Astrocyte of the spinal cord (primary cell): ENCODE measurements at places on chromosomes 11 and 22.

GRCh38 chr11:74253361-74253760, 58.1 kb downstream of the P4HA3 start:
- DNase-seq = no peak

DNA sequence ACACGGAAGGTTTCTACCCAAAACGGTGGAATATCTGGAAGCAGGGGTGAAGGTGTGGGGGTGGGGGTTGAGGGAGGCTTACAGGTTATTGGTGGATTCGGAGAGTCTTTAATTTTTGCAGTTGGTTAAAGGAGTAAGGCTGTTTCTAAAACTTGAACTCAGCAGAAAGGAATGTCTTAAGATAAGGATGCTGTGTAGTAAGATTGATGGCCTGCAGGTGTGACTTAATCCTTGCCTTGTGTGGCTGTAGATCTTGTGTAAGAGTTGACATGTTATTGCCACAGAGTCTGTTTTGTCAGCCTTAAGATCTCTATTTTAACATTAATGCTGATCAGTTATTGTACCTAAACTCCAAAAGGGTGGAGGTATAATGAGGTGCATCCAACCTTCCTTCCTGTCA, 16.4 kb upstream of the OR6M1 start:
- no peak for DNase-seq

DNA sequence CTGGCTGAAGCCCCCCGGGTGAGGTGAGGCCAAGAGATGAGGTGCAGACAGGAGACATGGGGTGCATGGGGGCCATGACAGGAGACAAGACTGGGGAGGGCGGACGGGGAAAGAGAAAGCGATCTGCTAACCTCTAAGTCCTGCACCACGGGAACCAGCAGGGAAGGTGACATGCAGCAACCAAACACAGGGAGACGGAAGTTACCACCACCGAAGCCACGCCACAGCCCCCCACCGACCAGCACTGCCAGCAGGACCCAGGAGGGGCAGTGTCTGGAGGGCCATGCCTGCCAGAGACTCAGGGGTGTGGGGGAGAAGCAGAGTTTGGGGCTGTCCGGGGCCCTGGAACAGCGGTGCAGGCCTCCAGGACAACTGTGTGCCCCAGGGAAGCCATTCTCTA, 14.1 kb upstream of the RASL10A start:
- DNase-seq = no peak

DNA sequence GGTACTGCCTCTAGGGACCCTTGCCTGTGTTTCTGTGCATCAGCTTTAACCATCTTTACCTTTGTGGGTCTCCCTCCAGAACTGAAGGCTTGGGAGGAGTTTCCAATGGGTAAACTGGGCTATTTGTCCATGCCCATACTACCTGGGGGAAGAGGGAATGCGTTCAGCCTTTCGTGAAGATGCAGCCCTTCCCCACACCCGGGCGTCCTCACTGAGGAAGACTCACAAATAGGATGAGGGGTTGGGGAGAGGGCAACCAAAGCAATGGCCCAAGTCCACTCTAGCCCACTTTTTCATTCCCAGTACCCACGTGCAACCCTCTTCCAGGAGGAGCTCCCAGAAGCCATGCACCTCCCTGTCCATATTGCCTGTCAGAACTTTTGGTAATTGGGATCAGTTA, 61.8 kb upstream of the ADA2 start:
- DNase-seq = no peak

DNA sequence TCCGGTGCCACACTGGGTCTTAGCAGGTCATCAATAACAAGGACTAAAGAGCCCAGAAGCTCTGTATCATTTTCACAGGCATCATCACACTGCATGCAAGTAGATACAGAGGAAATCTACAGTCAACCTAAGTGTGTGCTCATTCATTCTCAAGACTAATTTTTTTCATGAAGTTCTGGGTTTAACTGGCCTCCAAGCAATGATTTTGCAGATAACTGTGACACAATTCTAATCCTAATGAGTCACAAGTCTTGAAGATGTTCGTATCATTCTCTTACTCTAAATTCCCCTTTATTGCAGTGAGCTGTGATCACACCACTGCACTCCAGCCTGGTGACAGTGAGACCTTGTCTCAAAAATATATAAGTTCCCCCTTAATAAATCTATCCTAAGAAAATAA, 2.5 kb downstream of the OR52W1 start:
- no peak for DNase-seq

DNA sequence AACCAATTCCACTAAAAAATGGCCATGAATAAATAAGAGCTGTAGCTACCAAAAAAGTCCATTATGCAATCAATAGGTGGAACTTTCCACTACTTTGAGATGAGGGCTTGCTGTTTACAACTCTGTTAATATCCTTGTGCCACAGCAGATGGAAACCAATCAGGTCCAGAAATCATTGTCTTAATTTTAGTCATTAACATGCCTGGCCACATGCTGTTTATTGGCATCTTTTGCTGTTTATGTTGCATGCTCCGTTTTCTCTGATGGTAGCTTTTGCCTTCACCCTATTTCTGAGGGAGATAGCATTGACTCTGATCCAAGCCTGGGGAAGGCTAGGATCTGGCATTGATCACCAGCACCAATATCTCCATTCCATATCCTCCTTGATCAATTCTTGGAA, 192.9 kb upstream of the SEZ6L start:
- no peak for DNase-seq

- peak; percentile 56 for DNase-seq
Measured at GRCh38 chr11:34926831-34927132, 10.4 kb downstream of the PDHX start.
